Uterine smooth muscle cell (primary cell): ENCODE measurements at places on chromosomes 13 and 19. TPM values are rescaled to one million over a fixed set of nuclear protein-coding genes. Genes with fewer than 3 reads are reported as not detected.

ZNF606 gene
- 11.6 and 18.1 TPM in 2 replicates for total RNA-seq

ZNF222 gene
- total RNA-seq = 7.5 and 7.9 TPM in 2 replicates

UHRF1 gene
- 35.4 and 127 TPM in 2 replicates for total RNA-seq

TMPRSS9 gene
- not detected in 2 replicates for total RNA-seq

PNMA8C gene
- total RNA-seq = 0.25 and 0.33 TPM in 2 replicates

RBM42 gene
- 41.0 and 49.0 TPM in 2 replicates for total RNA-seq

VAV1 gene
- not detected in 2 replicates for total RNA-seq

ZNF737 gene
- total RNA-seq = 5.2 and 12.9 TPM in 2 replicates

ZNF473 gene
- total RNA-seq = 6.5 and 10.7 TPM in 2 replicates

VN1R4 gene
- total RNA-seq = not detected in 2 replicates

CEACAM3 gene
- not detected in 2 replicates for total RNA-seq

SUPT20H gene
- 50.5 and 56.8 TPM in 2 replicates for total RNA-seq

PROSER1 gene
- total RNA-seq = 11.3 and 15.4 TPM in 2 replicates

OR7A5 gene
- not detected in 2 replicates for total RNA-seq

C19orf38 gene
- total RNA-seq = 0.25 TPM in 1 of 2 replicates, not detected in the other

KL gene
- total RNA-seq = 0.11 and 0.12 TPM in 2 replicates

GDF15 gene
- total RNA-seq = 82.9 and 265 TPM in 2 replicates

SKA3 gene
- total RNA-seq = 9.7 and 10.1 TPM in 2 replicates

IFI30 gene
- total RNA-seq = 0.87 and 2.3 TPM in 2 replicates

CLDND2 gene
- not detected in 2 replicates for total RNA-seq

ZNF568 gene
- total RNA-seq = 11.4 and 13.5 TPM in 2 replicates

ADGRE2 gene
- total RNA-seq = 0.11 and 0.12 TPM in 2 replicates

C19orf47 gene
- 5.5 and 8.0 TPM in 2 replicates for total RNA-seq

SLC1A6 gene
- under 0.01 TPM in 1 of 2 replicates, not detected in the other for total RNA-seq

EDNRB gene
- 2.9 and 9.7 TPM in 2 replicates for total RNA-seq

MISP gene
- 0.12 TPM in 1 of 2 replicates, not detected in the other for total RNA-seq

IRGC gene
- not detected in 2 replicates for total RNA-seq

CYP2F1 gene
- not detected in 2 replicates for total RNA-seq

CEACAM7 gene
- not detected in 2 replicates for total RNA-seq

AMER2 gene
- total RNA-seq = under 0.01 TPM in 1 of 2 replicates, not detected in the other

GAS6 gene
- 98.8 and 272 TPM in 2 replicates for total RNA-seq

APLP1 gene
- 3.5 and 6.7 TPM in 2 replicates for total RNA-seq

UQCR11 gene
- 32.5 and 47.6 TPM in 2 replicates for total RNA-seq

CATSPERD gene
- total RNA-seq = not detected in 2 replicates

IFNL4 gene
- not detected in 2 replicates for total RNA-seq

ZNF229 gene
- 8.5 and 11.0 TPM in 2 replicates for total RNA-seq
